ENCODE measurements at places on chromosomes 11 and 22.

DNA sequence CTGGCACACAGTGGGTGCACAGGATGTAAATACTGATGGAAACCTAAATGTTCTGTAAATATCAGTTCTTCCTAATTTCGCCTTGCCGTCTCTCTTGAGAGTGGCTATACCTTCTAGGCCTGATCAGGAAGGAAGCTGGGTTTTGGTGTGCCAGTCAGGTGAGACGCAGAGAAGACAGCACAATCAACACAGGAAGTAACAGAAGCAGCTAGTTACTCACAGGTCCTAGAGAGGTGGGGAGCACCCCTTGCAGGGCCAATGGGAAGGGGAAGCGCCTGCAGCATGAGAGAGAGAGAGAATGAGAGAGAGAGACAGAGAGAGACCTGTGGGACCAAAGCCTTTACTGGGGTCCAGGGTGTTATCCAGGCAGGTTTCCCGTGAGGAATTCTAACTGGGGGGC, 80.8 kb downstream of the FBLN1 start:
- DNase-seq, result no peak

GRCh38 chr11:124627546-124627945, 4.9 kb downstream of the TBRG1 start:
- no peak for DNase-seq

DNA sequence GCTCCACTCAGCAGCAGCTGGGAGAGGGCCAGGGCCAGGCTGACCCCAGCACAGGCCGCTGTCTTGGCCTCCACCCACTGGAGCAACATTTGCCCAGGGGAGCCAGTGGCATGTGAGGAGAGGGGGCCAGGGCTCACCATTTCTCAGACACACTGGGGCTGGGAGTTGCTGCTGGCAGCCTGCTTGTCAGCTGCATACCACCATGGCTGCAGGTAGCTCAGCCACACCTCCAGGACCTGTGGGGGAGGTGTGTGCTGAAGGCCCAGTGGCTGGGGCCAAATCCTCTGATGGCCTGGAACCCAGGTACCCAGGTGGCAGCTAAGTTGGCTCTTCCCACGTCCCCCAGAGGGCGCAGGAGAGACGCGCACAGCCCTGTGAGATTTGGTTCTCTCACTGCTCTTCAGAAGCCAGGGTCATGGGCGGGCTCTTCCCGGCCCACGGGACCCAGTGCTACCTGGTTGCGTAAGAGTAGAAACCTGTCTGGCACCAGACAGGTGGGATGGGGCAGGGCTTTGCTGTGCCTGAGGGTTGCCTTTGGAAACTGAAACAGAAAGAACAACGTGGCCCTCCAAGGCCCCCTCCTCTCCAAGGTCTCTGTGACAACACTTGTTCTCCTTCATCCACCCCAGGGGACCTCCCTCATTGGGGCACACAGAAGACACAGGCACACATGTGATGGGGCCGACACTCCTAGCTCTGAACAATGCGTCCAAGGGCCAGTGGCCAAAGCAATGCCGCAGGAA, 98.8 kb downstream of the MED15 start:
- DNase-seq, result no peak

GRCh38 chr11:11770296-11770695, 71.5 kb upstream of the USP47 start:
- no peak for DNase-seq

GRCh38 chr11:10311802-10312201, 6.9 kb downstream of the ADM start:
- no peak for DNase-seq

GRCh38 chr11:114448749-114449482, 9.6 kb downstream of the REXO2 start:
- DNase-seq, result no peak

DNA sequence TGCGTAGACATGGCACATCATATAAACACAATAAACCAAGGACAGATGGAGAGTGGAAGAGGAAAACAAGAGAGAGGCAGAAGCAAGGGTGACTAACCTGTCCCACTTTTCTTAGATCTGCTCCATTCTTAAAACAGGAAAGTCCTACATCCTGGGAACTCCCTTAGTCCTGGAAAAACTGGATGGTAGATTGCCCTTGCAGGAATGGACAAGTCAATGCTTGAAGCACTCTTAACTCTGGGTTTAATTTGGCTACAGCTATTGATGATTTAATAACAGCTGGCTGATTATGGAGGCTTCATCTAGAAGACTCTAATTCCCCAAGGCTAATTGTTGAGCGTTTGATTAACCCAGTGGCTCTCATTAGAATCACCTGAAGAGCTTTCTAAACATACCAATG, 258.8 kb downstream of the MIAT start:
- DNase-seq, result no peak

DNA sequence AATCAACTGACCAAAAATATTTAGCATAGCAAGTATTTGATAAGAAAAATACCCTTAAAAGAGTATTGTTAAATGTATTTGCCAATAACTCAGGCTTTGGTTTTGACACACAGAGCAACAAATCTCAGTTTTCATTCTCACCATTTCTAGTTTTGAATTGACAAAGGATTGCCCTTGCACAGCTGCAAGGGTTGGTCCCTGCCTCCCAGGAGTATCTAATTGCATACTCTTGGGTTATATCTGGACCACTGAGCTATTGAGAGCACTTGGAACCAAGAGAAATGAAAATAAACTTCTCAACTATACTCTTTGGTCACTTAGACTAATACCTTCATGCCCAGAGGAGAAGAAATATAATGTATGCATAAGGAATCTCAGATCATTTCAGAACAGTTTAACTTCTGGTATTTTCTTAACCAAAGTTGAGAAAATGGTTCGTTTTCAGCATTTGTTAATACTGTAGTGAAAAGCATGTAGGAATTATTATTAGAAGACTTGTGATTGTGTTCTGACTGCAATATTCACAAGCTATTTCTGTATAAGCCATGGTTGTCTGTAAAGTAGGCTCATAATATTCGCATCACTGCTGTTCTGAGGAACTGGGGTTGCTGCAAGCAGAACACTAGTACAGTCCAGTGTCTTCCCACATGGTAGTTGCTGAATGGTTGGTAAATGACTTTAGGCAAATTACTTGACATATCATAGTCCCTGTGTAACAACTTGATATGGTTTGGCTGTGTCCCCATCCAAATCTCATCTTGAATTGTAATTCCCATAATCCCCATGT, 7.9 kb downstream of the C2CD3 start:
- no peak for DNase-seq

DNA sequence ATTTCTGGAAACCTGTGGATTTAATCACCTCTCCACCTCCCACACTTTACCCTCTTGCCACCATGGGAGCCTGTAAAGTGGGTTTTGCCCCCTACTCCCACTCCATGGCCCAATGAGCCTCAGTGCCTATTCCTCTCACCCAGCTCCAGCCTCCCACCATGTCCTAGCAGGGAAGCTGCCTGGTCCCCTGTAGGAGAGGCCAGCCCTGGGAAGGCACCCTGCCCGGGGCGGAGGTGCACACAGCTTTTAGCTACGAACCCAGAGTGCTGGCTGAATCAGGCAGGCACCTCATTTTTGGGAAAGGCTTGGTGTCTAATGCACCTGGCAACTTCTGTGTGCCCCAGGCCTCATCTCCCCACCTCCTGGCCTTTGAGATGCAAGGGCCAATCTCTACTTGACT, 35.8 kb upstream of the ALX4 start:
- DNase-seq, result no peak

DNA sequence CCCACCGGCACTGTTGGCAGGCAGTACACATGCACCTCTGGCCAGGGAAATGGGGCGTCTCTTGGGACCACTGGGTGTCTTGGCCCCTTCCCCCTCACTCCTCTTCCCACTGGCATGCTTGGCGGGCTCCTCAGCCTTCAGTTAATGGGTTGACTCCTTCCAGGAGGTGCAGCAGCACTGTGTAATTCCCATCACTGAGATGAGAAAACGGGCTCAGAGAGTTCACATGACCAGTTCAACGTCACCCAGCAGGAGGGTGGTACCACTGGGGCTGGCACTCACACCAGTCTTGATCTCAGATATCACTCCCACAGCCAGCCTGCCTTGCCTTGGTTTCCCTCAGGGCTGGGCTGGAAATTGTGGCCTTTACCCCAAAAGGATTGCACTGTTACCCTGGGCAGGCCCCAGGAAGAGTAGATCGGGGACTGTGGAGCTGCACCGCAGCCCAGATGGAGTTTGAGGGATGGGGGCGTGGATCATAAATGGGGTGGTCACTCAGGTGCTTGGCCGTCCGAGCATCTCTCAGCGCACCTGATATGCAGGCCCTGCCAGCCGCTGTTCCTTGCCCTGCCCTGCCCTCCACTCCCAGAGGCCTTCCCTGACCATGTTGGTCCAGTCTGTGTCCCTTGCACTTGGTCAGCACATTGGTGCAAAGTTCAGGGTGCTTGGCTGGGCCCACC, 16.9 kb downstream of the CAPN5 start:
- no peak for DNase-seq

DNA sequence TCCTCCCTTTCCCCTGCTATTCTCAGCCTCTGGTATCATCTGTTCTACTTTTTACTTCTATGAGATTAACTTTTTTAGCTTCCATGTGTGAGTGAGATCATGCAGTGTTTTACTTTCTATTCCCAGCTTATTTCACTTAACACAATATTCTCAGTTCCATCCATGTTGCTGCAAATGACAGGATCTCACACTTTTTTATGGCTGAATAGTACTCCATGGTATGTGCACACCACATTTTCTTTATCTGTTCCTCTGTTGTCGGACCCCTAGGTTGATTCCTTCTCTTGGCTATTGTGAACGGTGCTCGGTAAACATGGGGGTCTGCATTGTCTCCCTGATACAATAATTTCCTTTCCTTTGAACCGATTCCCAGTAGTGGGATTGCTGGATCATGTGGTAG, 81.0 kb upstream of the RAB1B start:
- DNase-seq, result no peak

- DNase-seq, result no peak
Observed at GRCh38 chr22:45602004-45602733, 69.5 kb upstream of the ATXN10 start.

DNA sequence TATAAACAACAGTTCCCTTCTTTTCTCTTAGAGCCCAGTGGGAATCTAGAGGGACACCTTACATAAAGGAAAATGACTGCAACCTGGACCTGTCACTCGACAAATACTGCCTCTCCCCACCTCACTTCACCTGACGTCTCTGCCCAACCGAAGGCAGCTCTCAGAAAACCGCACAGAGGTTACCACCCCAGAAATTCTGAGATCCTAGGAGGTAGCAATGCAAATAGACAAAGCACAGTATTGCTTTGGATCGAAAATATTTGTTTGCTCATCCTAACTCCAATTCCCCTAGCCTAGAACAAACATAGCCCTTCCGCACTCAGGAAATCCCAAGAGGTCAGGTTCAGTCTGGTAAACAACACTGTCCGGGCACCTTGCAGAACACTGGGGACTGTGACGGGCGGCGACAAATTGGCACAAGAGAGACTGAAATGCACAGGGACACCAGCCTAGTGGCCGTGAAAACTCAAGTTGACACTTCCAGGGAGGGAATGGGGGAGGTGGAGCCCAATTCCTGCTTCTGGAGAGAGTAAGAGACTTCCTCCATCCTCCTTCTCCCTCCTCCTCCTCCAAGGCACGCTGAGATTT, 420 bp upstream of the TRIM44 start:
- no peak for DNase-seq

DNA sequence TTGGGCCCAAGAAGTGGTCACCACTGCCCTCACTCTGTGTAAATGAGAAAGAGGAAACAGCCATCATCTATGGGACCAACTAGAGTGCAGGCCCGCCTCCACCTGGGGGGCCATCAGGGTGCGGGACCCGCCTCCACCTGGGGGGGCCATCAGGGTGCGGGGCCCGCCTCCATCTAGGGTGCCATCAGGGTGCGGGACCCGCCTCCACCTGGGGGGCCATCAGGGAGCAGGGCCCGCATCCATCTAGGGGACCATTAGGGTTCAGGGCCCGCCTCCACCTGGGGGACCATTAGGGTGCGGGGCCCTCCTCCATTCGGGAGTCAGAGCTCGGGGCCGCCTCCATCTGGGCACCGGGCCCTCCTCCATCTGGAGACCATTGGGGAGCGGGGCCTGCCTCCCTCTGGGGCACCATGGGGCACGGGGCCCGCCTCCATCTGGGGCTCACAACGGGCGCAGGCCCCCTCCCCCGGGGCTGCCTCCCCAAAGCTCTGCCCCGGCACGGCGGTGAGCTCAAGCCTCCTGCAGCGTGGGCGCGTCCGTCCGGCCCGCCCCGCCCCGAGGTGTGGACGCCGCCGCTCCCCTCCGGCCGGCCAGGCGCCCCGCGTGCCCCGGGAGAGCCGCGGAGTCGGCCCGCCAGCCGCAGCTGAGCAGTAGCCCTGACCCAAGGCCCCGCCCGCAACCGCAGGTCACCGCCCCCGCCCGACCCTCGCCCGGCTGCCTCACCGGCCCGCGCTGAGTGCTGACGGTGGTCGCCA, 512 bp downstream of the TOLLIP start:
- DNase-seq, result no peak

DNA sequence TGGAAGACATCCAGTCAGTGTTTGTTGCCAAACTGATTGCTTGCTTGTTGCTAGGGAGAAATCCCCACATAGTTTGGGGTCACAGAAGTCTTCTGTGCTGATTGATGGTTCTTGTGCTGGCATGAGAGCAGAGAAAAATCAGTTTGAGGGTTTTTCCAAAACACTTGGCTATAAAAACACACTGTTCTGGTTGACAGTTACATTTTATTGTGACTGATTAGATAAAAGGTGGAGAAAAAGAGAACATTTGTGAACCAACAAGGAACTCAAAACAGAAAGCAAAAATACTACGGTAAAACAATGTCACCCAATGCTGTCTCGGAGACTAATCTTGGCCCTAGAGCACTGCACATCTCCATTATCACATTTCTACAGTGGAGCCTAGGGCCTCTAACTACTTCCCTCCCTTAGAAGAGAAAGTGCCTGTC, 14.4 kb upstream of the EIF4G2 start:
- DNase-seq, result no peak

- DNase-seq, result no peak
Observed at GRCh38 chr11:101336858-101337257, 207.2 kb upstream of the PGR start.

GRCh38 chr22:39132871-39133524, 19.5 kb downstream of the CBX7 start:
- DNase-seq, result no peak

DNA sequence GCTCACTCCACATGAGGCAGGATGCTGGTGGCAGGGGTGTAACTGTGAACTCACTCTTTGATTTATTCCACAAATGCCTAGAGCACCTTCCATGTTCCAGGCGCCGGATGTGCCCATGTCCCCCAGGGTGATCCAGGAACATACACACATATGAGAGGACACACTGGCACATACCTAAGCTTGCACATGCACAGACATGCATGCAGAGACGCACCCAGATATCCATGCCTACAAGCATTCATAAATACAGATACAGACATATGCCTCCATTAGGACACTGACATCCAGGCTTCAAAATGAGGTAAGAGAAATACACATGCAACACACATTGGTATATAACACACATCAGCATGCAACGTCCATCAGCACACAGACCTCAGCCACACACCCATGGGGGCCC, 4.5 kb downstream of the OSM start:
- no peak for DNase-seq

GRCh38 chr22:49959782-49960158, 802 bp upstream of the PIM3 start:
- DNase-seq, result no peak

- no peak for DNase-seq
Observed at GRCh38 chr22:32632512-32633315, 158.1 kb downstream of the FBXO7 start.
